Sciatic nerve (tissue), 2 donors: ENCODE measurements at places on chromosomes 11 and 22. TPM values are rescaled to one million over a fixed set of nuclear protein-coding genes. Genes with fewer than 3 reads are reported as not detected.
A peak's percentile ranks its signal among the peaks of the same experiment; 100 is the strongest.

ZP1 gene
- total RNA-seq, result 0.85 TPM

SART1 gene
- 51.0 TPM for total RNA-seq

DNA sequence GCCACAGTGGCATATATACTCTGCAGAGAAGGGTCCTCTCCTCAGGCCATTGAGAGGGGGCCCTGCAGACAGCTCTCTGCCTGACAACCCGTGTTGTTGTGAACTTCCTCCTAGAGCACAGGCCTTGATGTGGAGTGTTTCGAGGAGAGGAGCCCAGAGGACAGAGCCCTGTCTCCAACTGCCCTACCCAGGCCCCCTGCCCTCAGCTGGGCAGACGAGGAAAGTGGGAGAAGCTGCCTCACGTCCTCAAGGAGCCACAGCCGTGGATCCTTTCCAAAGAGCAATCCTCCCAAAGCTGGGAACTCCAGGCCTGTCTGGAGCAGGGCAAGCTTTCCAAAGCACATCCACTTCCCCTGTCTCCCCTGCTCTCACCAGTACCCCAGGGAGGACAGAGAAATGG lies 10.7 kb downstream of the LMO1 start:
- DNase-seq, result peak; percentile 5

- no peak for DNase-seq
These were observed 29.5 kb downstream of the DKK3 start for GRCh38 chr11:11978792-11979487.

DNA sequence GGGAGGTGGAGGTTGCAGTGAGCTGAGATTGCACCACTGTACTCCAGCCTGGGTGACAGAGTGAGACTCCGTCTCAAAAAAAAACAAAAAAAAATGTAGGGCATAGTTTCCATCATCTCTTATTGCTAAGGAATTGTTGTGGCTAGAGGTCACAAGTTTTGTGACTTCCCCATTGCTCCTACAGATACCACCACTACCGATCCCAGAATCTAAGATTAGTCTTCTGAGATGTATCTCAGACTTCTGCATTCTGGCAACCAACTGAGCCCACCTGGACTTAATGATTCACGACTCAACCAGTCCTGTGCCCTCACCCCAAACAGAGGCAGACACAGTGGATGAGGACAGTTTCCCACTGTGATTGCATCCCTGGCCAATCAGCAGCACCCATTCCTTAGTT lies 148.9 kb downstream of the NECTIN1 start:
- no peak for DNase-seq

DNA sequence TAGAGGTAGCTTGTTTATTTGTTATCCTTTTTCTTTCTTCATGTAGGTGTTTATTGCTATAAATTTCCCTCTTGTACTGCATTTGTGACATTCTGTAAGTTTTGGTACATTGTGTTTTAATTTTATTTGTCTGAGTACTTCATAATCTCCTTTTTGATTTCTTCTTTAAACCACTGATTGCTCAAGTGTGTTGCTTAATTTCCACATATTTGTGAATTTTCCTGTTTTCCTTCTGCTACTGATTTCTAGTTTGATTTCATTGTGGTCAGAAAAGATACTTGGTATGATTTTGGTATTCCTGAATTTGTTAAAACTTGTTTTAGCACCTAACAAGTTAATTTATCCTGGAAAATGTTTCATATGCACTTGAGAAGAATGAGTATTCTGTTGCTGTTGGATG lies 15.1 kb downstream of the OR10V1 start:
- DNase-seq, result no peak

DNA sequence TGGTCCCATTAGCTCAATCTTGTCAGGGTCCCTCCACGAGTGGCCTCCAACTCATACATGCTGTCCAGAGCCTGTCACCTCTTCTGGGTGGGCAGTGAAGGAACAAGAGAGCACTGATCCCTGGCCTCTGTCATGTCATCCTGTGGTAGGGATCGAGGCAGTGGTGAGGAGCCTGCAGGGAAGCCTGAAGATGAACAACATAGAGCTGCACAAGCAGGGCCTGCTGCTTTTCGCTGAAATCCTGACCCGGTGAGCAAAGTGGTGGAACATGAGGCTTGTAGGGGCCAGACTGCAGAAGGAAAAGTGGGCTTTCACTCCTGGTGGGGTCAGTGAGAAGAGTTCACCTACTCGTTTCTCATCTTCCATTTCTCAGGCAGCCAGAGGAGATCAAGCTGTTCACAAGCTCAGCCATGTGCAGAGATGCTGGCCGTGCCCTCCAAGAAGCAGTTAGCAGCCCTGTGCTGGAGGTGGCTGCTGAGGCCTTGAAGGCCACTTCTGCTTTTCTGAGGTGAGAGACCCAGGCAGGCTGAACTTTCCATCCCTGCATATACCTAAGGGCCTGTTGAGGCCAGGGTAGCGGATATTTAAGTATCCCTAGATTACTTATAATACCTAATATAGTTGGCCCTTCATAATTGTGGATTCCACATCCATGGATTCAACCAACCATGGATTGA lies 32.9 kb downstream of the MEI1 start:
- DNase-seq, result no peak

DNA sequence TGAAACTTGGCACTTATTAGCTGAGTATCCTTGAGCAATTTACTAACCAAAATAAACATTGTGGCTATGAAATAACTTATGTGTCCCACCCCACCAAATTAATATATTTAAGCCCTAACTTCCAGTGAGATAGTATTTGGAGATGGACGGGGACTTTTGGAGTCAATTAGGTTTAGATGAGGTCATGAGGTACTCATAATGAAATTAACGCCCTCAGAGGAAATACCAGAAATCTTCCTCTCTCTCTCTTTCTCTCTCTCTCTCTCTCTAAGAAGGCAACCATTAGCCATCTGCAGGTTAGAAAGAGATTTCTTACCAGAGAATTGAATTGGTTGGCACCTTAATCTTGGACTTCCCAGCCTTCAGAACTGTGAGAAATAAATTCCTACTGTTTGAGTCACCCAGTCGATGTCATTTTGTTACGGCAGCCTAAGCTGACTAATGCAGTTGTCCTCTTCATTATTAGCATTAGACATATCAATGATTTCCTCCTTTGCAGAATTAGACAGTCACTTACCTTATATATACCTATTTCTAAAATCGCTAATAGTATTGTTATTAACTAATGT lies 1284.0 kb downstream of the FAM181B start:
- DNase-seq, result no peak

GRCh38 chr22:47433627-47434026 lies 671.2 kb downstream of the TBC1D22A start:
- DNase-seq, result no peak

DNA sequence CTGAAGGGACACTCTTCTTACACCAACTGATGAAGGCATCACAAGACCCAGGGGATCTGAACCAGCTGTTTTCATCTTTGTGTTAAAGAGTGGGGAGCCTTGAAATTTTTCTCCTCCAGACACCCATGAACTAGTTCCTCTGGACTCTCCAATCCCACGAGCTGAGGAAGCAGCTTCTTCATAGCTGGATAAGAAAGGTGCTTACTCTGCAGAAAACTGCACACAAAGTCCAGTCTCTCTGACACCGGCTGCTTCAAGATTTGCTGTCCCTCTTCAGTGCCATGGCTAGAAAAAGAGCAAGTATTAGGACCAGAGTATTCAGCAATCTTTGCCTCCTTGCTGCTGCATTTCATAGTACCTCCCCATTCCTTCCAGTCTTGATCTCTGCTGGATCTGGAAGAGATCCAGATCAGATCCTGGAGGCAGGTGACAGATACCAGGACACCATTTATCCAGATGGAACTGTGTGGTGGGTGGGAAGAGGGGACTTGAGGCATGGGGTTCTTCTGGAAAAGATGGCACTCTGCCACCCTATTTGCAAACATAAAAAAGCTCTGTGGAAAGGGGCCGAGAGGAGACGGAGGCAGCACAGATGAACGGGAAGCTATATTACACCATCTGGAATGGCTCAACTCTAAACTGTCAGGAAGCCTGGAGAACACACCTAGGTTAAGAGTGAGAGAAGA lies 25.5 kb downstream of the IL18BP start:
- DNase-seq, result no peak
